ENCODE measurements at places on chromosomes 6 and 20.

DNA sequence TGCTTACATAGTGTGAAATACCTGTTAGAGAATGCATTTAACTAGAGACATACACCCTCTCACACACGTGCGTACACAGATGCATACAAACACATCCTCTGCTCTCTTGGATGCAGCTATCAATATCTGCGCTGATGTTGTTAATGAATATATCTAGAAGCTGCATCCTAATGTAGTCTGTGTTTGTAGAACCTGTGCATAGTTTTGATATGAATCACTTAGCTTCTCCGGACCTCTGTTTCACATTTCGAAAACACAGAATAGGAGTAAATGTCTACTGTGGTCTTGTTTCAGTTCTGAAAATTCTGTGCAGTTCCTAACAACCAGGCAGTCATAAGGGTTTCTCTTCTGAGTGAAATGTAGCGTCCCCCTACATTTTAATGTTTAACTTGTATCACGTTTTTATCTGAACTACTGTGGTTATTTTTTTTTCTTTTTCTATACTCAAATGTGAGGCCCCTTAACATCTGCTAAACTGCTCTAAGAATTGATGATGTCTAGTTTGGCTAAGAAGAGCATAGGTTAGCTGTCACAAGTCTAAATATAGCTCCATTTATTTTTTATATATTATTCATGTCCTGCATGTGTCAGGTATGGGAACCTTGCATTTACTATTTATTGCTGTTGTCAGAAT, 254.5 kb downstream of the TMEM242 start:
- DNase-seq, result no peak
- no peaks in the 10 kb centered on the region for H3K27me3 ChIP-seq
- peaks cover 60% of the 10 kb centered on the region for H3K4me1 ChIP-seq
- H3K36me3 ChIP-seq, result no peaks in the 10 kb centered on the region
- H3K4me3 ChIP-seq, result peak overlapping the region; percentile 53

DNA sequence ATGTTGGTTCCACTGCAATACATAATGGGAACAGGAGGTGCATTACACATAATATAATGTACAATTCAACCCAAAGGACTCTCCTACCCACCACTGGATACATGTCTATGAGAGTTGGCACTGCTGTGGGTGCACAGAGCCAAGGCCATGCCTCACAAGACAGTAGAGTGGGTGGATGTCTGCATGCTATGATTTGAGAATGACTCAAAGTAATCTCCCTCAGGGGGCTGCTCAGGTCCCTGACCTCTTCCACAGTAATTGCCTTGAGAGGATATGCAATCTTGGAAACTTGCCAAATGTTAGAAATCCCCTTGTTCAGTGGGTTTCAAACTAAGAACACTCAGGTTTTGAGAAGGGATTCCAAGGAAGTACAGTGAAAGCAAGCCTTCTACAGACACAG, 79.0 kb downstream of the ANKEF1 start:
- H3K4me3 ChIP-seq, result no peak overlapping the region
- no peak for DNase-seq
- H3K27ac ChIP-seq, result no peak overlapping the region
- H3K27me3 ChIP-seq, result peaks cover 9% of the 10 kb centered on the region
- H3K36me3 ChIP-seq, result no peaks in the 10 kb centered on the region
- H3K4me1 ChIP-seq, result peaks cover 14% of the 10 kb centered on the region

DNA sequence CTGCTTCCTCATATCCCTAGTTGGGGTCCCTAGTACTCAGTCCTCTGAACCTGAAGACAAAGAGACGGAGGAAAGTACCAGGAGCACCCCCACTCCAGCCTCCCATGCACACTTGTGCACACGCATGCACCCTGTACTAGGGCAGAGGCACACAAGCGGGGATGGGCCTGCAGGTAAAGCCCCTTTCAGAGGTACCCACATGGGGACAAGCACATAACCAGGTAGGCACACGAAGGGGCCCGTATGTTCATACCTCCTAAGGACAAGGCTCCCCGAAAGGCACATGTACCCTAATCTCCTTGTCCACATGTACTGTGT, 1.1 kb downstream of the TMEM151B start:
- no peak overlapping the region for H3K27ac ChIP-seq
- H3K4me3 ChIP-seq, result peak overlapping the region; percentile 10
- H3K4me1 ChIP-seq, result peaks cover 33% of the 10 kb centered on the region
- peaks cover 74% of the 10 kb centered on the region for H3K27me3 ChIP-seq
- H3K36me3 ChIP-seq, result no peaks in the 10 kb centered on the region

GRCh38 chr6:161422710-161423680, 149.1 kb upstream of the AGPAT4 start:
- no peak overlapping the region for H3K27ac ChIP-seq
- H3K27me3 ChIP-seq, result peaks cover 8% of the 10 kb centered on the region
- no peaks in the 10 kb centered on the region for H3K36me3 ChIP-seq
- no peak for DNase-seq
- no peak overlapping the region for H3K4me3 ChIP-seq

GRCh38 chr6:116390581-116390980, 19.8 kb downstream of the DSE start:
- peak overlapping the region; percentile 19 for H3K27ac ChIP-seq
- no peaks in the 10 kb centered on the region for H3K27me3 ChIP-seq
- peaks cover 30% of the 10 kb centered on the region for H3K4me1 ChIP-seq
- no peaks in the 10 kb centered on the region for H3K36me3 ChIP-seq

DNA sequence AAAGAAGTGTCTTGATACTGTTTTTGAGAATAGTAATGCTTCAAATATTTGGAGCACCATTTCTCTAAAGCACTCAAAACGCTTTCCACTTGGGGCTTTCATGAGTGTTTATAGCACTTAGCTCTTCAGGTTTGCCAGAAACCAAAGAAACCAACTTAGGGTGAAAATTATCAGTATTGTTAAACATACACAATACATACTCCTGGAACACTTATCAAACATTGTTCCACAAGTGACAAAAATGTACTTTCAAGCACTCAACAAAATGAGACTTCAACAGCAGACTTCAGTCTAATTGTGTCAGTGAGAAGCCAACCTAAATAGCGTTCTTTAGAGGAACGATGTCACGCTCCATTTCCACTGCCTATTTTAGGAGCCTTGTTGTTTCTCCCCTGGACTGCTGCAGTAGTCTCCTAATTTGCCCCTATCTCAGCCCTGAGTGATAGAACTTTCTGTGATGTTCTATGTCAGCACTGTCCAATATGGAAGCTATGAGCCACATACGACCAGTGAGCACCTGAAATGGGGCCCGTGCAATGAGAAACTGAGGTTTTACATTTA, 461.3 kb downstream of the KIF16B start:
- no peaks in the 10 kb centered on the region for H3K27me3 ChIP-seq
- no peaks in the 10 kb centered on the region for H3K36me3 ChIP-seq
- no peak overlapping the region for H3K4me3 ChIP-seq
- no peak overlapping the region for H3K27ac ChIP-seq
- H3K4me1 ChIP-seq, result no peaks in the 10 kb centered on the region

DNA sequence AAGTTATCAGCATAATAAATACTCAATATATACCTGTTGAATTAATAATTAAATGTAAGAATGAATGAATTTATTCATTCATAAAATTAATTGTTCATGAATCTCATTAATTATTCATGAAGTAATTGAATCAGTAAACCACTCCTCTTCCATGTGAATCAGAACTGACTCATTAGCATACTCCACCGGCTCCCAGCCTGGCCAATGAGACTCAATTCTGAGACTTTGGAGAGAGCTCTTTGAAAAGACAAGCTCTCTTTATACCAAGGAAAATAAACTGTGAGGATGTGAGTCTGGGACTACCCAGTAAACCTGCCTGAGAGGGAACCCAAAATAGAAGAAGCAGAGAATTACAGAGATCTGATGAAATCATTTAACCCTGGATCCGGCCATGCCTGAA, 8.4 kb upstream of the SLC2A10 start:
- H3K4me1 ChIP-seq, result no peaks in the 10 kb centered on the region
- H3K4me3 ChIP-seq, result no peak overlapping the region
- DNase-seq, result no peak
- H3K27me3 ChIP-seq, result peaks cover 19% of the 10 kb centered on the region

GRCh38 chr20:11790046-11790445, 127.6 kb upstream of the BTBD3 start:
- H3K27ac ChIP-seq, result no peak overlapping the region
- DNase-seq, result no peak
- H3K27me3 ChIP-seq, result peaks cover 7% of the 10 kb centered on the region

DNA sequence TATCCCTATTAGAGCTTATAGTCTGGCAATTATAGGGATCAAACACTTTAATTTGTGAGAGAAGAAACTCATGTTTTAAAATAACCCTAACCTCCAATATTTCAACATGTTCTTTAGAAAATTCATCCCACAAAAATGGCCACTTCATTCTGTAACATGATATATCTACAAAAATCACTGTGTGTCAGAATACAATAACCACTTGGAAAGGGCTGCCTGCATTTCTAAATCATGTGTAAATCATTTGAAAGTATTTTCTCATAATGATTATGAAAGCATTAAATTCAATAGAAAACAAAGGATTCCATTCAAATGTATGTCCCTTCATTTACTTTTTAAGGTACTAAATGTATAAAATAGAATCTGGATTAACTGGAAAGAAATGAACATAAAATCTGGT, 101.4 kb upstream of the NHSL1 start:
- H3K27me3 ChIP-seq, result peaks cover 31% of the 10 kb centered on the region
- DNase-seq, result no peak
- H3K36me3 ChIP-seq, result no peaks in the 10 kb centered on the region

- H3K4me3 ChIP-seq, result peak overlapping the region; percentile 77
- DNase-seq, result peak; percentile 6
- peaks cover 4% of the 10 kb centered on the region for H3K36me3 ChIP-seq
- peak overlapping the region; percentile 87 for H3K27ac ChIP-seq
- H3K27me3 ChIP-seq, result no peaks in the 10 kb centered on the region
- peaks cover 76% of the 10 kb centered on the region for H3K4me1 ChIP-seq
Observed at GRCh38 chr6:25369433-25370177, 90.4 kb downstream of the CARMIL1 start.

- H3K36me3 ChIP-seq, result no peaks in the 10 kb centered on the region
- H3K27me3 ChIP-seq, result peaks cover 19% of the 10 kb centered on the region
- no peak overlapping the region for H3K27ac ChIP-seq
- DNase-seq, result no peak
Observed at GRCh38 chr6:79813143-79813850, 134.1 kb downstream of the ELOVL4 start.

- no peak overlapping the region for H3K27ac ChIP-seq
- no peaks in the 10 kb centered on the region for H3K27me3 ChIP-seq
- DNase-seq, result no peak
- peaks cover 3% of the 10 kb centered on the region for H3K36me3 ChIP-seq
- no peaks in the 10 kb centered on the region for H3K4me1 ChIP-seq
Observed at GRCh38 chr6:14584450-14584849, 466.9 kb downstream of the CD83 start.

DNA sequence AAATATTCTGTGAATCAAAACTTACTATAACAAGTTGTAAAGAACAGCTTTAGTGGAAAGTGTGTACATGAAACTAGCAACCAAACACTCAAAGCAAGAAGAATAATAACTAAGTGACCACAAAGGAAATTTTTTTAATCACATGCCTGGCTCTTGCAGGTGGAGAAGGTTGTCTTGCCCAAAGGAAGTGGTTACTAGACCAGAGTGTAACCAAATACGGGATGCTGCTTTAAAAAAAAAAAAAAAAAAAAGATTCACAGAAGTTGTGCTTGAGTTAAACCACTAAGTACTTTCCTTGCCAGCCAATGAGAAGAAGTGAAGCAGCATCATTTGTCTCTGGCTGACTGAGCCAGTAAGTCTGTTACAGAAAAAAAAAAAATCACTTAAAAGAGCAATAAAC, 19.1 kb upstream of the HLA-DQB1 start:
- H3K27me3 ChIP-seq, result no peaks in the 10 kb centered on the region
- peak; percentile 38 for DNase-seq
- H3K4me3 ChIP-seq, result peak overlapping the region; percentile 31
- H3K36me3 ChIP-seq, result no peaks in the 10 kb centered on the region
- H3K4me1 ChIP-seq, result peaks cover 24% of the 10 kb centered on the region
- H3K27ac ChIP-seq, result peak overlapping the region; percentile 93

GRCh38 chr6:93562582-93562981, 143.2 kb upstream of the EPHA7 start:
- no peak overlapping the region for H3K4me3 ChIP-seq
- H3K36me3 ChIP-seq, result no peaks in the 10 kb centered on the region
- H3K4me1 ChIP-seq, result no peaks in the 10 kb centered on the region
- DNase-seq, result no peak

DNA sequence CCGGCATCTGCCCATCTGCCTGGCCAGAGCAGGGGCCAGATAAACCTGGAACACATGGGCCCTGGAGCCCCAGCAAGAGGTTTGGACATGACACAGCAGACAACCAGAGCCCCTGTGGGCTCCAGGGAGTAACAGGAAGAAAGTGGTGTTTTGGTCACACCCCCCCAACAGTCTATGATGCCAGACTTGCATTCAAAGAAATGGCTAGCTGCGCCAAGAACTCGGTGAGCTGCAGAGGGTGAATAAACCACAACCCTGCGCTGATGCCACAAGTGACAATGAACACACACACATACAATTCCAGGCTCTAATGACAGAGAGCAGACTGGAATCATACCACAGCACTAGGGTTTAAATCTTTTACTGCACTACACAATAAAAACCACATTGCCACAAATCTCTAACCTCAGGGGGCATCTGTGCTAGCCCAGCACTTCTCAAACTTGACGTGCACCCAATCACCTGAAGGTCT, 34.0 kb downstream of the TRERF1 start:
- H3K4me1 ChIP-seq, result peaks cover 57% of the 10 kb centered on the region
- DNase-seq, result peak; percentile 70
- H3K27me3 ChIP-seq, result no peaks in the 10 kb centered on the region
- H3K27ac ChIP-seq, result peak overlapping the region; percentile 5
- peaks cover 5% of the 10 kb centered on the region for H3K36me3 ChIP-seq

GRCh38 chr6:23940466-23940865, 185.5 kb upstream of the NRSN1 start:
- no peaks in the 10 kb centered on the region for H3K4me1 ChIP-seq
- H3K27ac ChIP-seq, result no peak overlapping the region
- DNase-seq, result no peak
- H3K36me3 ChIP-seq, result no peaks in the 10 kb centered on the region
- no peak overlapping the region for H3K4me3 ChIP-seq
